NCI-H510A (cell line): ENCODE measurements at places on chromosomes 5 and 9.
A peak's percentile ranks its signal among the peaks of the same experiment; 100 is the strongest.

GRCh38 chr5:139385061-139386049 lies 2.3 kb upstream of the SLC23A1 start:
- no peak for DNase-seq

DNA sequence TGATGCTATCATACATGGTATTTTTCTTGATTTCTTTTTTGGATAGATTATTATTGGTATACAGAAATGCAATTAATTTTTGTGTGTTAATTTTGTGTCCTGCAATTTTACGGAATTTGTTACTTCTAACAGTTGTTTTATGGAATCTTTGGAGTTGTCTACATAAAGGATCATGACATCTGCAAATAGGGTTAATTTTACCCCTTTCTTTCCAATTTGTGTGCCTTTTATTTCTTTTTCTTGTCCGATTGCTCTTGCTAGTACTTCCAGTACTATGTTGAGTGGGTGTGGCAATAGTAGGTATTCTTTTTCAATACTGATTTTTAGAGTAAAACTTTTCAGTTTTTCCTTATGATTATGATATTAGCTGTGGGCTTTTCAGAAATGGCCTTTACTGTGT lies 111.5 kb downstream of the MACROH2A1 start:
- no peak for DNase-seq

GRCh38 chr5:144003636-144004035 lies 166.8 kb downstream of the YIPF5 start:
- no peak for DNase-seq

GRCh38 chr9:15873573-15874177 lies 320.8 kb downstream of the CCDC171 start:
- DNase-seq = no peak

DNA sequence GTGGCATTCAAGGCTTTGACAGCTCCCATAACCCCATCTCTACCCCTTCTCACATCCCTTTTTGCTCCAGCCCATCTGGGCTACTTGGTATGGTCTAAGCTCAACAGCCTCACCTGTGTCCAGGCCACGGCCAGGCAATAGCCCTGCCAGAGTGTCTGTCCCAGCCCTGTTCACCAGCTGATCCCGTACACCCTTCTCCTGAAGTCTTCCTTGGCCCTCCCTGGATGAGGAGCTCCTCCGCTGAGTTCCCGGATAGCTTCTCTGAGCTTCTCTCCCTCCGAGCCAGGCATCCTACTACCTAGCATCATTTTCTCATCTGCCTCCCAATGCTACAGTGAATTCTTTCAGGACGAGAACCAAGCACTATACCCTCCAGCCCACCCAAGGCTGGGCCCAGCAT lies 208.2 kb downstream of the DAB2IP start:
- DNase-seq = no peak

GRCh38 chr5:56535347-56535746 lies 280.0 kb upstream of the MAP3K1 start:
- DNase-seq = no peak

DNA sequence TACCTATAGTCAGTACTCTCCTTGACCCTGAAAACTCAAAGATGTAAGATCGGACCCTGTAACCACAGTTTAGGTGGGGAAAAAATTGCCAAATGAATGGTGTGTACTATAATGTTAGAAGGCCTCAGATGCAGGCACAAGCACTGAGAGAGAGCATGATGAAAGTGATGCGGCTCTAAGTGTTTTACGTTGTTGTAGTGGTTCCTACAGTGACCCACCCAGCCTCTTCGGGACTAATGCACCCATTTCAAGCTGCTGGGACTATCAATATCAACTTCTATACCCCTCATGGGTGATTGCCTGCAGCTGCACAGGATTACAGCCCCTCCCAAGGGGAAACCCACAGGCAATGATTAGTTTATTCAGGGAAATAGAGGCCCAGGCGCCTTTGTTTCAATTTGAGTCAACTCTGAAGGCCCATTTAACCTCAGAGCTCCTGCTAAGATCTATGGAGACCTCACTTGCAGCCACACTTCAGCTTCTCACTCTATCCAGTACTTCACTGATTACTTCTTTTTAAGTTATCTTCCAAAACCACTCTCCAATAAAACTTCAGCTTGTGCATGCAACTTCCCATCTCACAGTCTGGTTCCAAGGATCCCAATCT lies 340.7 kb downstream of the NR2F1-AS1 start:
- no peak for DNase-seq

- no peak for DNase-seq
Observed at GRCh38 chr5:10387690-10388089, 34.2 kb downstream of the MARCHF6 start.

GRCh38 chr9:127568971-127569885 lies 42.8 kb upstream of the STXBP1 start:
- DNase-seq = peak; percentile 86

DNA sequence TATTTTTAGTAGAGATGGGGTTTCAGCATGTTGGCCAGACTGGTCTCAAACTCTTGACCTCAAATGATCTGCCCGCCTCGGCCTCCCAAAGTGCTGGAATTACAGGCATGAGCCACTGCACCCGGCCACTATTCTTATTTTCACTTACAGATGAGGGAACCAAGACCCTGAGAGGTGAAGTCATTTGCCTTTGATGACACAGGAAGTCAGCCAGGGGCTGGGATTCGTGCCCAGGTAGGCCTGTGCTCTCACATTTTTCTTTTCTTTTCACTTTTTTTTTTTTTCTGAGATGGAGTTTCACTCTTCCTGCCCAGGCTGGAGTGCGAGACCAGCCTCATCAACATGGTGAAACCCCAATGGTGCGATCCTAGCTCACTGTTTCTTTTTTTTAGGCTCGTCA lies 22.2 kb downstream of the ENG start:
- DNase-seq = no peak

DNA sequence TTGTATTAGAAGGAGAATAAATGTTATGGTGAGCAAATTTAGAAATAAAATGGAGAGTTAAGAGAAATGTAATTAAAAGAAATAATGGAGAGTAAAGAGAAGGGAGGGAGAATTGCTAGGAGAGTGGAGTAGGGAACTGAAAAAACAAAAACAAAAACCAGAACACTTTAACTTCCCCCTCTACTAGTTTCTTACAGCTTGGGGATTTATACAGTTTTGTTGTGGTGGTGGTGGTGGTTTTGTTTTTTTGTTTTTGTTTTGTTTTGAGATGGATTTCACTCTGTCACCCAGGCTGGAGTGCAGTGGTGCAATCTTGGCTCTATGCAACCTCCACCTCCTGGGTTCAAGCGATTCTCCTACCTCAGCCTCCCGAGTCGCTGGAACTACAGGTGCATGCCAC lies 322.4 kb downstream of the TMEM167A start:
- DNase-seq = no peak

GRCh38 chr5:113031104-113031503 lies 54.5 kb downstream of the DCP2 start:
- DNase-seq = no peak

- no peak for DNase-seq
Observed at GRCh38 chr9:130450344-130451003, 5.7 kb downstream of the ASS1 start.

- no peak for DNase-seq
Observed at GRCh38 chr5:89989776-89990175, 419.8 kb downstream of the CETN3 start.

DNA sequence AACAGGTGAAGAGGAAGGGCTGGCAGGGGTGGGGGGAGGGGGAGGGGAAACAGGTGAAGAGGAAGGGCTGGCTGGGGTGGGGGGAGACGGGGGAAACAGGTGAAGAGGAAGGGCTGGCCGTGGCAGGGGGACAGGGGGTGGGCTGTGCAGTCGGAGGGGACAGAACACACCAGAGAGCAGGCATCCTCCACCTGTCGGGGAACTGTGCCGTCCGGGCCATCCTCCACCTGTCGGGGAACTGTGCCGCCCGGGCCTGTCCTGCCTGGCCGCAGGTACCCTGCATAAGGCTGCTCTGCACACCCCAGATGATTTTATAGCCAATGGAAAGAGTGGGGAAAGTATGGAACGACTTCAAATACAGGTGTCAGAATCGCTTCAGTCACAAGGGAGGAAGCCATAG lies 32.5 kb upstream of the PPP1R26 start:
- DNase-seq = no peak

DNA sequence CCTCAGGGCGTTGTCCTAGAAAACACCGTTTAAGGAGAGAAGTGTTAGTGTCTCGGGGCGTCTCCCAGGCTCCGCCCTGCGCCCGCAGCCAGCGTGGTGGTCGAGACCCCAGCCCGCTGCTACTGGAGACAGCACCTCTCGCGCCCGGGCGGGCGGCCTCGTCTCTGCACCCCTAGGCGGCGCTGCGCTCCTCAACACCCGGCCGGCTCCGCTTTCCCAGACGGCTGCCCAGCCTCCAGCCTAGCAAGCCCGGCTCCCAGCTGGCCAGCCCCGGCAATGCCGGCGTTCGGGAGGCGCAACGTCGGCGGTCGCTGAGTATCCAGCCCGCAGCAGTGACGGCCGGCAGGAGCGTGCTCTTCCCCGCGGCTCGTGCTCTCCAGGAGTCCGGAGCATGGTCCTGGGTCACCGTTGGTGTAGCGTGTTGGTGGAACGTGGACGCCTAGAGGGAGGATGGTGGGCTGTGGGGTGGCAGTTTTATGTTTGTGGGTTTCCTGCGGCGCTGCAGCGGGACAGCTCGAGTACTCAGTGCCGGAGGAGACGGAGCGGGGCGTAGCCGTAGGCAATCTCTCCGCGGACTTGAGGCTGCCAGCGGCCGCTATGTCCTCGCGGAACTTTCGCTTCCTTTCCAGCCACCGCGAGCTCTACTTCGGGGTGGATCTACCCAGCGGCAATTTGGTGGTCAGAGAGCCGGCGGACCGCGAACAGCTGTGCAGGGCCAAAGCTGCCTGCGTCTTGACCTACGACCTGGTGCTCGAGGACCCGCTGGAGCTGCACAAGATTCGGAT lies 536 bp downstream of the PCDHAC1 start:
- DNase-seq = peak; percentile 62

GRCh38 chr5:128466554-128466953 lies 71.5 kb downstream of the FBN2 start:
- no peak for DNase-seq

GRCh38 chr5:131373265-131373664 lies 109.4 kb downstream of the CDC42SE2 start:
- no peak for DNase-seq

GRCh38 chr5:25006734-25007133 lies 362.0 kb upstream of the CDH10 start:
- no peak for DNase-seq
